Esophagus squamous epithelium (tissue), 5 donors: ENCODE measurements at places on chromosomes 4 and X.

GRCh38 chr4:147620315-147620714, 3.1 kb downstream of the TMEM184C start:
- DNase-seq = no peak

- no peak for DNase-seq
Observed at GRCh38 chr4:123673971-123674370, 277.4 kb downstream of the SPRY1 start.

- DNase-seq = no peak
Observed at GRCh38 chr4:165383591-165384073, 4.8 kb downstream of the CPE start.

DNA sequence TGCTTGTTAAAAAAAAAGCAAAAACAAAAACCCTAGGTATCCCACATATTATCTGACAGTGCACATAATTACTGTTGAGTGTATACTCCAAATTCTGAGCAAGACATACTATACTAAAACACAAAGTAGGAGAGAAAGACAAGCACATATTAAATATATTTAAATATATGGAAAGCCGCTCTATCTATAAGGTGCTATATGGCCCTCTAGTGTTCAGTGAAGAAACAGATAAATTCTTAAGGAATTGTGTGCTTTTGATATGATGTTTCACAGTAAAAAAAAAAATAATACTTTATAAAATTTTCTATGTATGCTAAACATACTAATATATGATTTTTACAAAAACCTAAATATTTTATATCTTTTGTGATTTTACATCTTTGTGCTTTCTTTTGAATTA, 137.8 kb downstream of the FBXW7 start:
- no peak for DNase-seq

DNA sequence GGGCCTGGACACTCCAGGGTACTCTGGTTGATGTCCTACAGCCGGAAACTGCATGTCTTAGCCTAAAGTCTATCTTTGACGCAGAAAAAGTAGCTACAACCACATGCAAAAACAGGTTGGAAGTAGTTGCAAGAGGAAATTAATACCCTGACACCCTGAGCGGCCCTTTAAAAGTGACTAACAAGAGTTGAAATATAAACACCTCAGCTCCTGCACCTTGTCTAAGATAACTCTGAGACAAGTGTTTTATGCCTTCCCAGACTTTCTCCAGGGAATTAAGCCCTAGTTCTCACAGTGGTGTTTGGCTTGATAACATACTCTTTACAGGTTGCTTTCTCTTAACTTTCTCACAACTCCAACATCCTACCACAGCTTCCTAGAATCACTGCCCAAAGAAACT, 943.1 kb downstream of the DMD start:
- no peak for DNase-seq

GRCh38 chr4:148447681-148448080, 5.5 kb upstream of the NR3C2 start:
- DNase-seq = no peak
